ENCODE measurements at places on chromosomes 3 and 15.

- DNase-seq: no peak
Observed at GRCh38 chr3:107133891-107134290, 243.3 kb upstream of the CCDC54 start.

DNA sequence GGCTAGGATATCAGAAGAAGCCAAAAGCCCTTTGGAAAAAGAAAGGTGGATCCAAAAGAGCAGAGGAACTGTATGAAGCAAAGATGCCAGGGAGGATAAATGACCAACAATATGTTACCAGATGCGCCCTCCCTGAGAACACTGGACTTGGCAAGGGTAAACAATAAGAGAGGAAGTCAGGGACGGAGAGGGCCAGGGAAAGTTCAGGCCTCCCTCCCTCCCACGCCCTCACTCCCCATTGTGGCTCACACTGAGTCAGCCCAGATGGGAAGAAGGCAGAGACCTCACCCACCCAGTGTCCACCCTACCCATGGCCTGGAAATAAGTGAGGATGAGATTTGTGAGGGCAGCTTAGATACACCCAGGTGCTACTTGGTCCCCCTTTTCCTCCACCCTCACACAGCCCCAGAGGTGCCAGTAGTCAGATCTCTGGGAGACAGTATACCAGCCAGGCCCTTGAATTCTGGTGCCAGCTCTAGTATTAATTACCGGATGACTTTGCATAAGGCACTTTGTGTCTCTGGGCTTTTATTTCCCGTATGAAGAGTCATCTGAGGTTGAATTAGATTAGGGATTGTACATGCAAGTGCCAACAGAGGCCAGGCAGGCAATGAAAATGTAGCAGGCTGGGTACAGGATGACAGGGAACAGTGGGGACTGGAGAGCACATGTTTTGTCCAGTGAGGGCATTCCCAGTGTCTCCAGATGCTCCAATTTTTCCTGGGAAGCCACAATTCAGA lies 35.1 kb upstream of the FRMD4B start:
- DNase-seq: peak; percentile 38

- no peak for DNase-seq
Observed at GRCh38 chr3:36656873-36657272, 107.5 kb downstream of the DCLK3 start.

DNA sequence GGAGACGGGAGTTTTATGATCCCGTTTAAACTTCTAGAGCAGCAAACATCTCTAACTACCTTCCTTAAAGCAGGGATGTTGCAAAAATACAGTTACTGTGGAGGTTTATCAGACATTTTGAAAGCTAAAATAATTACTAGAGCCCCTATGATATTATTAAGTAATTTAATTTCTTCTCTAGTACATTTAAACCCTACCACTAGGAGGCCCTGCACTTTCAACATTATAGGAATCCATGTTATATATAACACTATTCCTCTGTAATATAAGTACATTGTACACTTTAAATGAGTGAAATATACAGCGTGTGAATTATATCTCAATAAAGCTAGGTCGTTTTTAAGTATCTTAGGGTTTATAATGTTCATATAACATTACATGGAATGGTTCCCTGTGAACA lies 11.5 kb downstream of the SETMAR start:
- DNase-seq: no peak

GRCh38 chr3:164812042-164812441 lies 266.3 kb downstream of the SI start:
- no peak for DNase-seq

DNA sequence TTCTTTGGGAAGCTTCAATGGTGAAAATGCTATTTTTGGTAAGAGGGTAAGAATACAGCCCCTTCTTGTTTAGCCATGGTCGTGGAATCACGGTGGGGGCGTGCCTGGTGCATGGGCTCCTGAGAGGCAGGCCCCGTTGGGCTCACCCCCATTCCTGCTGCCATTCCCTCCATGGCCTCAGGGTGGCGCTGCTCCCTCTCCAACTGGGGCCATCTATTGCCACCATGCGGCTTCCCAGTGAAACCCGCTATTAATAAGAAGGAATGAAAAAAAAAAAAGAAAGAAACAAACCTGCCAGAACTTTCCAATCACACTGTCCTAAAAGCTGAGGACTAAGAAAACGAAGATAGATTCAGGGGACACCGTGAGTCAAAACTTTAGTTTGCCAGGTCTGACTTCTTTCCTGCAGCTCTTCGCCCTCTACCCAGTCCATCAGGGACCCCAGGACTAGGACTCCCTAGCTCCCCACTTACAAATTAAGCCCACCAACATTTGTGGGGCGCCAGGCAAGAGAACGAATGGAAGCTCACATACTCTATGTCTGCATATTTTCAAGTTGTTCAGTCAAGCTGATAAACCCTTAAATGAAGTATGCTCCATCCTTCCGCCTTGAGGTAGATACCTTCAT lies 30.6 kb upstream of the ABHD2 start:
- DNase-seq: peak; percentile 76

- DNase-seq: no peak
Observed at GRCh38 chr15:90343302-90343790, 8.7 kb upstream of the ZNF774 start.

GRCh38 chr3:23253214-23253613 lies 50.1 kb downstream of the UBE2E2 start:
- DNase-seq: no peak
